ENCODE measurements at places on chromosomes 12 and 14. TPM values are rescaled to one million over a fixed set of nuclear protein-coding genes. Genes with fewer than 3 reads are reported as not detected.

The FOXM1 gene
- polyA plus RNA-seq = 2.2 TPM

The ADCY4 gene
- polyA plus RNA-seq = 8.7 TPM

The TGM1 gene
- 2.5 TPM for polyA plus RNA-seq

The C12orf60 gene
- 0.49 TPM for polyA plus RNA-seq

The FBRSL1 gene
- 26.9 TPM for polyA plus RNA-seq

The NAV3 gene
- polyA plus RNA-seq = 9.8 TPM

The SPIC gene
- 0.05 TPM for polyA plus RNA-seq

The PPFIA2 gene
- 0.22 TPM for polyA plus RNA-seq

The ASB2 gene
- polyA plus RNA-seq = 0.29 TPM

The PMCH gene
- polyA plus RNA-seq = not detected

The OR4M1 gene
- not detected for polyA plus RNA-seq

The CD69 gene
- polyA plus RNA-seq = 6.8 TPM

The RFLNA gene
- 12.7 TPM for polyA plus RNA-seq

The FBXO21 gene
- 10.3 TPM for polyA plus RNA-seq

The CMA1 gene
- 2.1 TPM for polyA plus RNA-seq

The MYO1A gene
- 0.11 TPM for polyA plus RNA-seq

The PRPH gene
- polyA plus RNA-seq = 2.1 TPM

The OAS2 gene
- 9.4 TPM for polyA plus RNA-seq

The MIA2 gene
- polyA plus RNA-seq = 9.8 TPM

The IFNG-AS1 gene
- polyA plus RNA-seq = not detected

The ERBB3 gene
- polyA plus RNA-seq = 4.5 TPM

All from adipose tissue (tissue), 3 donors.